ENCODE measurements at places on chromosomes 1 and 21.
A peak's percentile ranks its signal among the peaks of the same experiment; 100 is the strongest.

DNA sequence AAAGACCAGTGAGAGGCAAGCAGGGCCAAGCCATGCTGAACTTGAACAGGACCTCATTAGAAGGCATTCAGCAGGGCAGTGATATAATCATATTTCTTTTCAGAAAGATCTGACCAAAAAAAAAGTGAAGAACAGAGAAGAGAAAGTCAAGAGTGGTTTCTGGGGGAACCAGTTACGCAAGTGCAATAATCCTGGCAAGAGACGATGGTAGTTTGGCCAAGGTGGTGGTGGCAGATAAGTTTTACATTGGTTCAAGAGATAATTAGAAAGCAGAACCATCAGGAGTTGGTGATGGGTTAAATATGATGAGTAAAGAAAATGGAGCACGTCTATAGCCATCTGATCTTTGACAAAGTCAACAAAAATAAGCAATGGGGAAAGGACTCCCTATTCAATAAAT, 54.3 kb downstream of the ZSWIM5 start:
- DNase-seq: no peak

GRCh38 chr1:218514689-218515088, 169.6 kb downstream of the TGFB2 start:
- no peak for DNase-seq

DNA sequence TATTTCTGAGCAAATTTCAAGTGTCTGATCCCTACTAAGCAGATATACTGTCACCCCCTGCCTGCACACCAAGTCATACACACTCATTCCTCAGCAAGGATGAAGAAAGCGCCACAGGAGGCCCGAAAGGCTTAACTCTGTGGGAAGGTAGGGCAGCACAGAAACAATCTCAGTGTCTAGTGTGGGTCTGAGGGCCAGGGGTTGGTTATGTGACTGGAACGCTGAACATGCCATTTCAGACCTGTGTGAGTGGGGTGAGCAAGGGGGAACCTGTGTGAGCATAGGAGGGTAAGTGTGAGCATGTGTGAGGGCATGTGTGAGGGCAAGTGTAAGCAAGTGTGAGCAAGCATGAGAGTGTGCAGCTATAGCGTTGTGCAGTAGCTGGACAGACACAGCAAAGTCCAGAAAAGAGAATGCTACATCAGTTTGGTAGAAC, 6.2 kb downstream of the ITPKB start:
- no peak for DNase-seq

DNA sequence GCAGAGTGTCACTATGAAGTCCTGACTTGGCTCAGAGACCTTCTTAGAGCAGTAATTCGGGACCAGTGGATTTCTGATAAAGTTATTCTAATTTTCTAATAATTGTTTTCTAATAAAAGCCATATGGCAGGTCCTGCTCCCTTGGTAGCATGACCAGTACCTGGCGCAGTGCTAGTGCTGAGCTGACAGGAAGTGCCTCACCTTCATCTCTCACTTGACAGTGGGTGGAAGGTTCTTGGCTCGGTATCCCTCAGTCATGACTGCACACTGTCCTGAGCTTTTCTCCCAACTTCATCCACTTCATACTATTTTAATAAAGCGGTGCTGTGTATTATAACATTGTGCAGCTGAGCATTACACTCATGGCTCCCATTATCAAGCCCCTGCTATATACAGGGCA, 14.1 kb downstream of the VANGL1 start:
- DNase-seq: no peak

- DNase-seq: no peak
These were observed 41.3 kb downstream of the PIK3C2B start for GRCh38 chr1:204453141-204453772.

GRCh38 chr1:21641967-21642739, 27.0 kb downstream of the RAP1GAP start:
- DNase-seq: no peak

DNA sequence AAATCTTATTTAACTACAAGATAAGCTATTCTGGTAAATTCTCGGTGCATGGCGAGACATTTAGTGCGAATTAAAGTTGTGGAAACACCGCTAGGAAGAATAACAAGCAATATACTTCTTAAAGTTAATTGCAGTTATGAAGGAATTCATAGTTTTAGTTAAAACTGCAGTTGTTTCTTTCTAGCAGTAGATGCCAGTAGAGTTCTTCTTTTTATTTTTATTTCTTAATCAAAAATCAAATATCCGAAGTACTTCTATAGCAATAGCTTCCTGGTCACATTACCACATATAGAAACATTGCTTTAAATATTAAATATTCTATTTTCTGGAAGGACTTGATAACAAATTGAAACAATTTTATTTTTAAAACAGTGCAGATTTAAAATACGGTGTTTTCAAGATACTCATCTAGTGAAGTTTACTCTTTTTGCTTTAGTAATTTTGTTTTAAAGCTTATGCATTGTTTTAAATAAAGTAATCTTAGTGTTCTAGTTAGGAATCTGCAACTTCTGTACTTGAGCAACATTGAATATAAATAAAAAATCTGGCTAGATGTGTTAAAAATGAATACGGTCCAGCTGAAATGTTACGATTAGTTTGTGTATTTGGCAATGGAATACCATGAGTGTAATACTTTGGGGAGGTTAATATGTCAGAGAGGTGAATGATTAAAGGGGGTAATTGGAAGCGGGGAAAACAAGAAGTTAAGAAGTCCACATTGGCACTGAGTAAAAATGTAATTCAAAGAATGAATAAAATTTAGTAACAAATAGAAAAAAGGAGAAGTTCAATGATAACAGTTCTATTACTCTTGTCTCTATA, 2.7 kb upstream of the PRKACB start:
- no peak for DNase-seq

- no peak for DNase-seq
These were observed 17.6 kb downstream of the OLFML2B start for GRCh38 chr1:162006081-162006480.

DNA sequence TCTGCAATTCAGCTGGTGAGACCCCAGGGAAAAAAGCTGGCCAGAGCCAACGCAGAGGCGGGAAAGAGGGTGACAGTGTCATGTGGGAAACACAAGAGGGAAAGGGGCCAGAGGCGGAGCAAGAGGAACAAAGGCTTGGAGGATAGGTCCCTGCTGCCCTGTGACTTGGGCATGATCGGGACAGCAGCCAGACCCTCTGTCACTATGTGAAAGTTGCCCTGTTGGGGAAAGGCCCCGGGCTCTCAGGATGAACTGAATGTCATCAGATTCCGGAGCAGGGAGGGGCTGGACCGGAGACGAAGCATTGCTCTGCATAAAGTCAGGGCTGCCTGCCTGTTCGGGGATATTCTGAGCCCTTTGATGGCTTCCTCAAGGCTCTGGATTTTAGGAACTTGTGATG, 5.7 kb upstream of the ELF3 start:
- no peak for DNase-seq

DNA sequence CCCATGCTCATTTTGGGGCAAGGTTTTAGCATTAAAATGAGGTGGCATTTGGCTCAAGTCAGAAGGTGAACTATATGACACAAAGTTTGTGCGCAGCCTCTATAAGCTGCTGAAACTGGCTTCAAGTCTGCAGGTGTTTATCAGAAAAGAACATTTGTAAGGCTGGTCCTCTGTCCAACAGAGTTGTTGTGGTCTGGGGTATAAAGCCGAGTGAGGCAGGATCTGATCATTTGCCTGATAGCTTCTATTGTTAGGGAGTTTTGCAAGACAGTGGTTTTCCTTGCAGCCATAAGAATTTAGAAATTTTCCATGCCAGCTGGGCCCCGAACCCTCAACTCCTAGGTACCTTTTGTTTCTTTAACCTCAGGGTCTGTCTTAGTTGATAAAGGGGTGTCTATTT, 130.8 kb downstream of the PGBD5 start:
- no peak for DNase-seq

GRCh38 chr1:42157667-42158066, 4.5 kb downstream of the GUCA2B start:
- no peak for DNase-seq

DNA sequence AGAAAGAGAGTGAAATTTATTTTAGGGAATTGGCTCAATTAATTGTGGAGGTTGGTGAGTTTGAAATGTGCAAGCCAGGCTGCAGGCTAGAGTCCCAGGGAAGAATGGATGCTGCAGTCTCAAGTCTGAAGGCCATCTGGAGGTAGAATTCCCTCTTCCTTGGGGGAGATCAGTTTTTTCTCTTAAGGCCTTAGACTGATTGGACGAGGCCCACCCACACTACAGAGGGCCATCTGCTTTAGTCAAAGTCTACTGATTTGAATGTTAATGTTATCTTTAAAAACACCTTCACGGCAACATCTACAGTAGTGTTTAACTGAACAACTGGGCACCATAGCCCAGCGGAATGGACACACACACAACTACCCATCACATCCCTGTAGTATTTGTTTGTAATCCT, 245.9 kb upstream of the IRF2BP2 start:
- DNase-seq: no peak

DNA sequence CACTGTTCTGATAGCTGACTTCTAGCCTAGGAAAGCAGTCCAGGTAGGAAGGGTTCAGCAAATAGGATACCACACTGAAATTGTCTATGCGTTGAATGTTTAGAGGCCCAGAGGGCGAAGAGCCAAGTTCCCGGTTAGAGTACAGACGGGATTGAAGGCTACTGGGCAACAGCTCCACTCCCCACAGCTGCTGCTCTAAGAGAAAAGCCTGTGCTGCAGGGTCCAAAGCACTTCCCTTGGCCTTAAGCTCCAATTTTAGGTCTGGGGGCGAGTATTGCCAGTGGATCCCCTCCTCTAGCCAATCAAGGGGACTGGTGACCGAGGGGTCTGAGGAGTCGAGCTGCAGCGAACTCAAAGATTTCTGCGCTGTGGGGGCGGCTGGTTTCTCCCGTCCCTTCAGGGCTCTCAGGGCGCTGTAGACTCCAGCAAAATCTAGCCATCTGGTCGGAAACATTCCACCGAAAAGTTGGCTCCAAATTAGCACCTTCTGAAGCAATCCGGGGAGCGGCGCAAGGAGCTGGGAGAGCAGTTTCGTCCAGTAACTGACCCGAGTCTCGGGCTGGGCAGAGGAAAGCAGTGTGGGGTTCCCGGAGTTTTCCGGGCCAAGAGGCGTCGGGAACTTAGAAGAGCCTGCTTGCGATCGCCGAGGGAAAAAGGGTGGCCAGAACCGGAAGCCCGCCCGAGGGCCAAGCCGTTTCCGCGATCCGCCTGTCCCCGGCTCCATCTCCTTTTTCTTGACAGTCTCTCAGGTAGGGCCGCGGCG, 748 bp downstream of the PPP1R15B start:
- peak; percentile 8 for DNase-seq

DNA sequence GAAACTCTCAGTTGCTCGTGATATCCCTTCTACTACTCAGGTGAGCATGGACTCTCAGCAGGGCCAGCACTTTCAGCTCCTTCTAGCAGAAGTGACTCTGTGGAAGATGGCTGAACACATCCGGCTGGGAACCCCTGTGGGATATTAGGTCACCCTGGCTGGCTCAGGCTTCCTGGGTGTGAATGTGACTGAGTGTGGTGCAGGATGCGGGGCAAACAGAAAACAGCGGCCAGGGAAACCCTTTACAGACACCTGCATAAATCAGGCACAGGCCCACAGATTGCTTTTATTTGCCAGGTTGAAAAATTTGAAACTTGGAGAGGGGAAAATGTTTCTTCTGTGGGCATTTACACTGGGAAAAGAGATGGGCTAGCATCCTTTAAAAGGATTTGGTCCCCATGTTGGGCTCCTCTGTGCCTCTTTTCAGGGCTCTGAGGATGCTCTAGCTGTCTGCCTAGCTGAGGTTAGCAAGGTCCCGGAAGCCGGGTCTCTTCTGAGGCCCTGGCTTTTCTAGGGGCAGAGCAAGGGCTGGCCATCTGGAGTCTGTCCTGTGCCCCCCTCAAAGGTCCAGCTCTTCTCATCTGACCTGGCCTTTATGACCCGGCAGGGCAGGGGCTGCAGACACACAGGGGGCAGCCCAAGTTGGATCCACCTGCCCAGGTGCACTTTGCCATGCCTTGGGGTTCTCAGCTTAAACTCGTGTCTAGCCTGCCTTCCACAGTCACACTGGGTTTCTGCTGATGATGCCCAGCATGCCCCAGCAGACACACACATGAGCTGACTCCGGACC, 243.0 kb downstream of the SIPA1L2 start:
- DNase-seq: no peak

DNA sequence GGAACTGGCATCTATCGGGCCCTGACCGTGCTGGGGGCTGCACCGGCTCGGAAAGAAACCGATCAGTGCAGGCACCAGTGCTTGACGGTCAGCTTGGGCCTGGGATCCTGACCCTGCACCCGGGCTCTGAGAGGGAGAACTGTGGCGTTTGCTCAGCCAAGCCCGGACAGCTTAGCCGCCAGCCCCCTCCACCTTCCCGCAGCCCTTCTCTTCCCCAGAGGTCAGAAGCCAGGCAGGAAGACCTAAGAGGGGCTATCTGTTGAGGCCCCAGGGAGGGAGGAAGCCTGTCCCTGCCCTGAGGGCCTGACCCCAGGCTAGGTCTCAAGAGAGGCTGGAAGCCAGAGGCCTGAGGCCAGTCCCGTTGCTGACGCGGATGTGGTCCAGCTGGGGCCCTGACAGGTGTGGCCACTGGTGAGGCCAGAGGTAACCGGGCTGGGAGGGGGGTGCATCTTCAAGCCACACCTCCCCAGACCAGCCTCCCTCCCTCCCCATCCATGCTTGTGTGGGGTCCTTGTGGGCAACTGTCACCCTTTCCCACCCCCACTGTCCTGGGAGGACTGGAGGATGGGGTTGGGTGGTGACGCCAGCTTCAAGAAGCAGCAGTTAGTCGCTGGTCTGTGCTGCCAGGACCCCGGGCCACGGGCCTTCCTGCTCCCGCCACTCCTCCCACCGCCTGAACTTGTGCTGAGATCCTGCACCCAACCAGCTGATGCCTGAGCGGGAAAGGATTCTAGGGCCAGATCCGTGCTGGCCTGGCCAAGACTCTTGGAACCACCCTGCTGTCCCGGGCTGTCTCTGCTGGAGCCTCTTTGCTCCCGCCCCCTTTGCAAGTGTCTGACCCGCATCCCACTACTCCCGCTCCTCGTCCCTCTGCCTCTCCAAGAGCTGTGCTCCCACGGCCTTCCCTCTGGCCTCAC, 2.6 kb upstream of the DVL1 start:
- DNase-seq: no peak

GRCh38 chr1:169647512-169647911, 17.6 kb upstream of the SELP start:
- no peak for DNase-seq

GRCh38 chr1:220702733-220703270, 12.6 kb downstream of the C1orf115 start:
- no peak for DNase-seq

DNA sequence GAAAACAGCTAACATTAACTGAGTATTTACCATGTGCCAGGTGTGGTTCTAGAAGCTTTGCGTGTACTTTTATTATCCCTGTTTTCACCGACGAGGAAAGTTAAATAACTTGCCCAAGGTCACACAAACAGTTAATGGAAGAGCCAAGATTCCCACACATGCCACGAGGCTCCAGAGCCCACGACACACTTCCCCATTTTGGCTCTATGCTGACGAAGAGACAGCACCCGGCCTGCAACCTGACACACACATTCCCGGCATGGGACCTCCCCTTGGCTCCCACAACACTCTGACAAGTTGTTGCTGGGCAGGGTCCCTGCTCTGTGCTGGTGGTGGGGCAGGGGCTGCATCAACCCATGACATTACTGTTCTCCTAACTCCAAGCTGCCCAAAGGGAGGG, 52.8 kb downstream of the RAP1GAP start:
- DNase-seq: no peak

All from NCI-H748 treated with DMSO at 0.1 percent for 48 hours (cell line).